ENCODE measurements at places on chromosomes 2 and 18.

DNA sequence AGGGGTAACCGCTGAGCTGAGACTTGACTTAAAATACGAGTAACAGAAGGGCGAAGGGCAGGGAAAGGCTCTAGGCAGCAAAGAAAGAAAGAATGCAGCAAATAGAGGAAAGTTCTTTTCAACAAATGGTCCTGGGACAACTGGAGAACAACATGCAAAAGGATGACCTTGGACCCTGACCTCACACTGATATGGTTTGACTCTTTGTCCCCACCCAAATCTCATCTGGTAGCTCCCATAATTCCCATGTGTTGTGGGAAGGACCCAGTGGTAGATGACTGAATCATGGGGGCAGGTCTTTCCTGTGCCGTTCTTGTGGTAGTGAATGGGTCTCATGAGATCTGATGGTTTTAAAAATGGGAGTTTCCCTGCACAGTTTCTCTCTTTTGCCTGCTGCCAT is 33.9 kb downstream of the ST3GAL5 start:
- DNase-seq, result no peak

GRCh38 chr2:231362555-231363184 is 32.8 kb upstream of the B3GNT7 start:
- DNase-seq, result no peak

GRCh38 chr2:227503433-227504406 is 31.8 kb downstream of the AGFG1 start:
- DNase-seq, result no peak

GRCh38 chr2:85988914-85989270 is 100.1 kb upstream of the ST3GAL5 start:
- no peak for DNase-seq

DNA sequence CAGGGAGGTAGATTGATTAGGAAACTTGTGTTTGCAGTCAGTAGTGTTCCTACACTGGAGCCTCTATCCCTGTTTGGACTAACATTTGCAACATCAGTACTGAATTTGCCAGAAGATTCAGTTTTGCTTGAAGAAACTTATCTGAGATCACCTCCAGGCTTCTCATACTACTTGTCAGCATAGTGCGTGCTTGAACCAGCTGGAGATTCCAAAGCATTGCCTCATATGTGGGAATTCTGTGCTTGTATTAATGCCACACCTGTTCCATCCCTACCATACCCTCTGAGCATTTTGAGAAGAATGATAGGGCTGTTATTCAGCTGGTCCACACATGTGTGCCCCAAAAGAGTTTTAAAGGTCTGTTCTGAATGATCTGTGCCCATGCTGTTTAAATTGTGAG is 148.7 kb downstream of the RAPGEF4 start:
- no peak for DNase-seq

DNA sequence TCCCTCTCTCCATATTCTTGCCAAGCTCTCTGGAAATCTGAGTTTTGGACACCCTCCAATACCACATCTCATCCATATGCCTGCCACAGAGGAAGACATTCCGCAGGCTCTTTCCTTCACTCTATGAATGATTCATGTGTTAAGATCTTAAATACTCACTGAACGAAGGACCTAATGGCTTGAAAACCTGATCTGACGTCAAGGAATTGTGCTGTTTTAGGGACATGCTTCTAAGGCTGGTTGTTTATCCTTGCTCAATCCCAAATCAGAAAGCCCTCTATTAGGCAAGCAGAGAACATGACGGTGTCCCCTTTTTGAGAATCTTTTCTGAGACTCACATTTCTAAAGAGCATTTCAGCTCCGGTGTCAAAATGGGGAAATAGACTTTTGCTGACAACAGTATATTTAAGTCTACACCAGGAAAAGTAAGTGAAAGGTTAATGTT is 83.7 kb upstream of the GALNT5 start:
- DNase-seq, result no peak

DNA sequence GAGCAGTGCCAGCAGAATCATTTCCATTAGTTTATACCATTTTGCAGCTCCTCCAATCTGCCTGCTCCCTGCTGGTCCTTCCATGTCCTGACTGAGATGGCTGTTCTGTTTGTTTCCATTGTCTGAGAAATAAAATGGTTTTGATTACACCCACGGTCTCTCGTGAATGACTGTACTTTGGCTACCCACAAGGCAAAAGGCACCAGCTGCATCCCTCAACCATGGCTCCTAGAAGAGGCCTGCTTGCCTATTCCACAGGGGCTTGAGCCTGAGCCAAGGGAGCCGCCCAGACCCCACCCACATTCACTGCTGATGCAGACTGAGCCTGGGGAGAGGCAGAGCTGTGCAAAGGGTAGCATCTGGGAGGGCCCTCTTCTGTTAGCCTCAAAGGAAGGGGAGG is 31.2 kb downstream of the MARCHF4 start:
- no peak for DNase-seq

DNA sequence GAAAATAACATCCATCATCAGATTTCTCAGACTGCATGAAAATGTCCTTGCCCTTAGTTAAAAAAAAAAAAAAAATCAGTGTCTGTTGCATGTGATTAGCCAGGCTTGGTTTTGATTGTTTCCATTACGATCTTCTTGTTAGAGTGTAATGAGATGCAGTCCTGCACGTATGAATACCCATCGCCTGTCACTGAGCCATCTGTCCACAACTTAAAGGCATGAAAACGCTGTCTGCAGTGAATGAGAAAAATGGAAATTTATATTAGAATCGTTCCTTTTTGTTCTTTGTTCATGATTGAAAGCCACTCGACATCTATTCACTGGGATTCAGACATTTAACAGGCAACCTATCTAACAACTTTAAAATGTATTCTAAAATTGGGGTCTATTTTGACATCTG is 521.7 kb upstream of the SPHKAP start:
- no peak for DNase-seq

DNA sequence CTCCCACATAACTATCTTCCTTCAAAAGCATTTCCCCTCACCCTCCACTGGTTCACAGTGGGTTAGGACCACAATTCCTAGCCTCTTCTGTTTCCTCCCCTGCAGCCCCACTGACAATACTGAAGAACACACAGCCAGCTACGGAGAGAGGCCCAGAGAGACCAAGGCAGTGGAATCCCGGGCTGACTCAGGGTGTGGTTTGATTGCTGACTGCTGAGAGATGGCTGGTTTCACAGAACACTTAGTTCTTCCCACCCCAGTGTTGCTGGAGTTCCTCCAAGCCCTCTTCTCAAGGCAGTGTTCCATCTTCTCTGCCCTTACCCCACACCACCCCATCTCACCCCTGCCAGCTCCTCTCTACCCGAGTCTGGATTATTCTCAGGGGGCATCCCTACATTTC is 43.3 kb upstream of the ZFP36L2 start:
- DNase-seq, result no peak

GRCh38 chr2:42693013-42693615 is 70.8 kb downstream of the OXER1 start:
- no peak for DNase-seq

DNA sequence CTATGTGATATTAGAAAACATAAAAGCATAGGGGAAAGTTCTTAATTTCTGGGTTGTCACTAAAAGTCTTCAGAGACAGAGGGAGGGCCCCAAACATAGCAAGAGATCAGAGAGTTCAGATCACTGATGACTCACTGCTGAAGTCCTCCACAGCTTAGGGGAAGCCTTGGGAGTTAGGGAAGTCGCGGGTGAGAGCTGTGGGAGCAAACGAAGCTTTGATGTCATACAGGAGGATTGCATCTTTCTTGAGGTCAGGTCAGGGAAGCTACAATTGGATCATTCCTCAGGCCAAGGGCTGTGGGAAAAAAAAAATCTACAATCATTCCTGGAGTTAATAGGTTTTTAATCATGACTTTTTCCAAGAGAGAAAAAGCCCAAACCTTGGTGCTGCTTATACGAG is 96.2 kb downstream of the COPS8 start:
- no peak for DNase-seq

DNA sequence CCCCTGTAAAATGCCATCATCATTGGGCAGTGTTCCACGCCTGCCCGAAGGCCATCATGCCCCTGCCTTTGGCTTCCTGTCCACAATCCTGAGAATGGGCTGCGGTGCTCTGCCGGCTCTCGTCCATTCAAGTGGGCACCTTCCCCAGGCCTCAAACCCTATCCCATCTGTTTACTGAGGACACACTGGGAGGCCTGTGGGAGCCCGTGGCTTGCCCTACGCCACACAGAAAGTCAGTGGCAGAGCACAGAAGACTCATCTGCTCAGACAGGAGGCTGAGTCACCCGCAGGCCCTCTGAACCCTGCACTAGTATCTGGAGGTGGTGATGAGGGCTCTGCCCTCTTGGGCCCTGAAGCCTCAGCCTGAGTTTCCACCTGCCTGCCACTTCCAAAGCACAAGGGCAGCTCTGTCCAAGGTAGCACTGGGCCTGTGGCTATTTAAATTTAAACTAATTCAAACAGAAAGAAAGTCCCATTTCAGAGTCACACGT is 19.1 kb upstream of the ANKRD53 start:
- DNase-seq, result no peak

DNA sequence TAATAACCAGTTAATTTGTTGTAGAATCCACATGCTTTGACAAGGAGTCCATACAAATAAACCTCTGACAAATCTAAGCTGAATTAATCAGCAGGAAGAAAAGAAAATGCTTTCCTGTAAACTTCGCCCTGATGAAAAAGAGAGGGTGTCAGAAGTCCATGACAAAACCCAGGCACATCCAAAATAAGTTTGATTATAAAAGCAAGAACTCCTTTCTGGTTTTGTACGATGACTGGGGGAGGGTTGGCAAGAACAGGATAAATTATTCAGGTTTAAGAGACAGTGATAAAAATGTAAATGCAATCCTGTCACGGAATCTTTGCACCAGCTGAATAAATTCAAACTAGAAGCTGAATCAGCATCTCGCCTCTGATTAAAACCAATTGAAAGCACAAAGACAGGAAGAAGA is 469.2 kb upstream of the TNP1 start:
- no peak for DNase-seq

DNA sequence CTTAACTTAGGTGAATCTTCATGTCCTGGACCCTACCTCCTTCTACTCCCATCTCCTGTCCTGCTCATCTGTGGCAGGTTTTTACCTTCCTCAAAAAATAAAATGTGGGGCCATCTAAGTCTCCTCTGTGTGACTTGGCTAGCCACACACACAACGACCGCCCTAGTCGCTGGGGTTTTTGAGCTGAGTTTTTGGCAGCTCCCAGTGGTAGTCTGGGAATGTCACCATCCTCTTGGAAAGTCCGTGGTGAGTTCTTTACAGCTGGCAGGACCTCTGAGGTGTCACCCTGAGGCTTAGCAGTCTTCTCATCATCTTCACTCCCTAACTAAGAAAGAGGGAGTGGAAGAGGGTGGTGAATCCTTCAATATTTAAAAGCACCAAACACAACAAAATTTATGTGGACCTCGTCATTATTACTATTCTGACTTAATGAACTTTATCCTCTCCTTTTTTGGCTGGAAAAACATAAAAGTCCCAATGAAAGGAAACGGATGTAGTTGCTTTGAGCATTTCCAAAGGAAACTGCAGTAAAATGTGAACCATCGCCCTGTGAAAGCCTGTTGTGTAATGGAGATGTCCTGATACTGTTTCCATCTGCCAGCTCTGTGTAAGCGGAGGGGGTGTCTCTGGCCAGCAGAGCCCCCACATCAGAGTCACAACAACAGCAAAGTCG is 78.6 kb downstream of the VAPA start:
- no peak for DNase-seq
